Adrenal gland (tissue), 19 donors: ENCODE measurements at places on chromosomes 1 and 21. TPM values are rescaled to one million over a fixed set of nuclear protein-coding genes. Genes with fewer than 3 reads are reported as not detected.

Gene C1orf185
- total RNA-seq = not detected

Gene FUCA1
- 74.7 TPM for total RNA-seq

Gene S100A14
- total RNA-seq = not detected

Gene PPIAL4G
- total RNA-seq = not detected

Gene SPRR2F
- not detected for total RNA-seq

Gene HSD3B2
- 2,300 TPM for total RNA-seq

Gene NRIP1
- 66.3 TPM for total RNA-seq

GRCh38 chr1:19067912-19068638, 111.6 kb upstream of the IFFO2 start:
- DNase-seq = no peak

- DNase-seq = no peak
Measured at GRCh38 chr1:117598489-117598888, 7.4 kb upstream of the TENT5C start.

GRCh38 chr1:205171369-205171768, 40.1 kb downstream of the DSTYK start:
- no peak for DNase-seq

DNA sequence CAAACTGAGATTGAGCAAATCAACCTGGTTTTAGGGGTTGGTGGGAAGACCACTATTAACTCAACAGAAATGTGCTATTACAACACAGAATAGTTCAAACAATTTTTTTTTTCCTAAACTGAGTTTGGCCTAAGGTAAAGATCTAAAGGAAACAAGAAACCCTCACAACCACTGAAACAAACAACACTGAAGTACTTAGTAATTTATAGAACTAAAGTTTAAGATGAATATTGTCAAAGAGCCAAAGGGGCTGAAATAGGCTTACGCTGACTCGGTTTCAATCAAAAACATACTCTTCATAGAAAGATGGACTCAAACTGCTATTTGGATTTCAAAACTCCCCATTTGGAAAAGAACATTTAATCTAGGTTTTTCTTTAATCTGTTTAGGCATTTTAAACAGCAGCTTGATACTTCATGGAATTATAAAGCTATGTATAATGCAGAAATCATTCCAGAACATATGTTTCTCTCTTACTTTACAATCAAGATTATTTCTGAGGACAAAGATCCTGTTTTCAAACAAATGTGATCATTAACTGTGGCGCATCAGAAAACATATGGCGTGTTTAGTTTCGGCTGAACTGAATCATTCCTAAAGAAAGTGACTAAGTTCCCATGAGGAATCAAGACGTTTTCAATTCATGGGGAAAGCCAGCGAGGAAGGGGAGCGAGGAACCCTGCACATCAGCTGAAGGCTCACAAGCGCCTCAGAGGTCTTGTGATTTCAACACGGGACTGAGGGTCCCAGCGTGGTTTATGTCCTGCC, 62.7 kb downstream of the SYT6 start:
- DNase-seq = no peak

GRCh38 chr1:29197590-29197924, 15.9 kb upstream of the SRSF4 start:
- no peak for DNase-seq

DNA sequence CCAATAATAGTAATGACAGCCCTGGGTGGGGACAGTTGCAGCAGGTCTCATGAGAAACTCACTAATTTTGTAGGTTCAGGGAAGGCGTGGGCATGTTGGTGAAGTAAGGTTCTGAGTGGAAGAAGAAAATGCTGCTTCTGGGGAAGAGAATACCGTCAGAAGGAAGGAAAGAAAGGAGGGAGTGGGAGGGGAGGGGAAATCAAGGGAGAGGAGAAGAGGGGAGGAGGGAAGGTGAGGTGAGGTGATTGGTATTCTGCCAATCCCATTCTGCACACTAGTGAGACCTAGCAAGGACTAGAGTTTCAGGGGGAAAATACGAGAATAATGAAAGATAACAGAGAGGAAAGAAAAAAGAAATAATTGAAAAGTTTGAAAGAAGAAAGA, 32.4 kb upstream of the MGST3 start:
- DNase-seq = no peak

GRCh38 chr1:217553949-217554509, 76.9 kb downstream of the GPATCH2 start:
- no peak for DNase-seq

GRCh38 chr1:66286307-66286706, 247.6 kb upstream of the SGIP1 start:
- no peak for DNase-seq

- no peak for DNase-seq
Measured at GRCh38 chr1:214717351-214717750, 114.4 kb downstream of the CENPF start.

GRCh38 chr1:6097117-6097595, 51.5 kb downstream of the KCNAB2 start:
- DNase-seq = no peak

DNA sequence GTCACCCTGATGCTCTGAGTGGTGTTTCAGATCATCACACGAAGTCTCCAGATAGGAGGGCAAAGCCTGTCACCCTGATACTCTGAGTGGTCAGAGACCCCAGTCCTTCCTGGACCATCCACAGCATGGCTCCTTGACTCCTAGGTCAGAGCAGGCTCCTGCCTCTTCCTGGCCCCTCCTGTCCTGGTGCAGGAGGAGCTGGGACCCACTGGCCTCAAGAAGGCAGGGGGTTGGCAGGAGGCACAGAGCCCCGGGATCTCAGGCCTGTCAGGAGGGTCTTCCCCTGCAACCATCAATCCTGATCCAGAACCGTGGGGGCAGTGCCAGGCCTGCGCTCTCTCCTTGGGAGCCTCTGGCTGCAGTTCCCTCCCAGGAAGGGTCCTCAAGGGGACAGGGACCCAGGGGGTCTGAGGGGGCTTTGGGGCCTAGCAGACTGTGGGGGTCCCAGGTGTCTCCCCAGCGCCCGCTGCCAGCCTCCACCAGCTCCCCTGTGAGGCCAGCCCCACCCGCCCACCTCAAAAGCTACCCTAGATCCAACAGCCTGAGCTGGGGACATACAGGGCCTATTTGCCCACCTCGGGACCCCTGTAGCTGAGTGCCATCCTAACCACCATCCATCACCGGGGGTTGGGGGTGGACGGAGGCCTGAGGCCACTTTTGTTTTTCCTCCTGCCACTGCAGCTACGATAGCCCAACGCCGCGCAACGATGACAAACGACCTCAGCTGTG, 27.5 kb downstream of the COL6A1 start:
- no peak for DNase-seq

DNA sequence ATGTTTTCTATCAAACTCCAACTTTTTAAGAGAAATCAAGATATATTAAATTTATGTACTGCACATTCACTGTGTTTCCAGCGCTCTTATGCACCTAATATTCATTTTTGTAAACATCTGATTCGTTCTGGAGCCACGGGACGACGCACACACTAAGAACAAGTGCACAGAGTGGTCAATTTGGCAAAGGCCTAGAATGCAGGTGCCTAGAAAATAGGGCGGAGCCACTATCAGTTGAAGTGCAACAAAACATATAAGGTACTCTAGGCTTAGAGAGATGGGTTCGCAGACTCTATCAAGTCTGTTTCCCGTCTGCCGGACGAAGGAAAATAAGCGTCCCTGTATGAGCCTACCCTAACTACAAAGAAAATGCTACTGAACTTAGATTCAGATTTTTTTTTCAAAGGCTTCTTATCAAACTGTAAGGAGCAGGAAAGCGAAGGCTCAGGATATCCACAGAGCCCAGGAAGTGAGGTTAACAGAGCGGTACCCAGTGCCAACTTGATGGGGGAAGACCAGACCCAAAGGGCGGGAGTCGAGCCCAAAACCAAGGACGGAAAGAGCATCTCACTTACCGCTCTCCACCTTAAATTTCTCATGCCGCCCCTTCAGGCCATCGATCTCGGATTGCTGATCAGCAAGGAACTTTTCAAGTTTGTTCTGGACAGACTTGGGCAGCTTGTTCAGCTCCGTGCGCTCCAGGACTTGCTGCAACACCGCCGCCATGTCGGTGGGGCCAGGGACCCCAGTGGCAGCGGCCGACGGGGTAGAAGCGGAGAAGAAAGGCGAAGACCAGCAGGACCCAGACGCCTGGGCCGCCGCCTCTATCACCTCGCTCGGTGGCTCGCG, 526 bp downstream of the TPR start:
- DNase-seq = peak; percentile 15

GRCh38 chr1:18921516-18922251, 19.3 kb upstream of the ALDH4A1 start:
- no peak for DNase-seq

DNA sequence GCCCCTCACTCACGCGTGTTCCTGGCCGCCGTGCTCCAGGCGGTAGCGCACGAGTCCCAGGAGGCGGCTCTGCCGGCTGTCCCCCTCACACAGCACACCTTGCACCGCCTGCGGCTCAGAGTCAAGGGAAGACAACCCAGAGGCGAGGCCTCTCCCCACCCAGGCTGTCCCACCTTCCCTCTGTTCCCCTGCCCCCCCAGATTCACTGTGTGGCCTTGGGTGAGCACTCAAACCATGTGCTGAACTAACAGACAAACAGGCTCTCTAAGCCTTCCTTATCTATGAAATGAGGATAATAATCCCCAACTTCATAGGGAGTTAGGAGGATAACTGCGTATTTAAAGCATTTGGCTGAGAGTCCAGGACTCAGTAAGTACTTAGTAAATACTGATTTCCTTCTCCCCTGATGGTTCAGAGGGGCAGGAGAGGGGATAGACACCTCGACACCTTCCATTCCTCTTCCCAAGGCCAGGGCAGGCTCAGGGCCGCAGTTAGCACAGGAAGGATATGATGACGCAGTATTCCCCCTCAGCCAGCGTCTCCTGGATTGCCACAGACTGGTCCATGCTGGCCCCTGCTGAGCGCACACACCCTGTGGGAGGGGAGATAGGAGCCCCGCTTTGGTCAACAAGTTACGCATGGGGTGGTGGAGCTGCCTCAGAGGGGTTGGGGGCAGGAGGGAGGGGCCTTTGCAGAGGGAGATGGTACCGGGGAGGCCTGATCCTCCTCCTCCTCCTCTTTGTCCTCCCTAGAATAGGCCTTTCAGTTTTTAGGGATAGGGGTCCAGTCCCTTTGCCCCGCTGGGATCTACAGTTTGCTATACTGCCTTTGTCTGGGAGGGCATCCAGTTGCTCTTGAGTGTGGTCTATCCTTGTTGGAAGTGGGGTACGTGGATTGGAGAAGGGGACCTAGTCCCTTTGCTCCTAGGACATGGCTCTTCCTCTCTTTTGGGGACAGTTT, 830 bp downstream of the INPP5B start:
- peak; percentile 85 for DNase-seq

DNA sequence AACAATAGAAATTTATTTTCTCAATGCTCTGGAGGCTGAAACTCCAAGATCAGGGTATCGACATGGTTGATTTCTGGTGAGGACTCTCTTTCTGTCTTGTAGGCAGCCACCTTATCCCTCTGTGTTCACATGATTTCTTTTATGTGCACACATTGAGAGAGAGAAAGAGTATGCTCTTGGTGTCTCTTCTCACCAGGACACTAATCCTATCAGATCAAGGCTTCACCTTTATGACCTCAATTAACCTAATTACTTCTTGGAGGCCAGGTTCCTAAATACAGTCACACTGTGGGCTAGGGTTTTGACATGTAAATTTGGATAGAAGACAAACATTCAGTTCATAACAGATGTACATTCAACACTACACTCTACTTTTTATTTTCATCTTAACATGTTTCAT, 1094.2 kb upstream of the ADGRL2 start:
- DNase-seq = no peak

- no peak for DNase-seq
Measured at GRCh38 chr1:199574950-199575349, 452.6 kb upstream of the NR5A2 start.

- DNase-seq = no peak
Measured at GRCh38 chr1:228295201-228295600, 87.4 kb downstream of the OBSCN start.

DNA sequence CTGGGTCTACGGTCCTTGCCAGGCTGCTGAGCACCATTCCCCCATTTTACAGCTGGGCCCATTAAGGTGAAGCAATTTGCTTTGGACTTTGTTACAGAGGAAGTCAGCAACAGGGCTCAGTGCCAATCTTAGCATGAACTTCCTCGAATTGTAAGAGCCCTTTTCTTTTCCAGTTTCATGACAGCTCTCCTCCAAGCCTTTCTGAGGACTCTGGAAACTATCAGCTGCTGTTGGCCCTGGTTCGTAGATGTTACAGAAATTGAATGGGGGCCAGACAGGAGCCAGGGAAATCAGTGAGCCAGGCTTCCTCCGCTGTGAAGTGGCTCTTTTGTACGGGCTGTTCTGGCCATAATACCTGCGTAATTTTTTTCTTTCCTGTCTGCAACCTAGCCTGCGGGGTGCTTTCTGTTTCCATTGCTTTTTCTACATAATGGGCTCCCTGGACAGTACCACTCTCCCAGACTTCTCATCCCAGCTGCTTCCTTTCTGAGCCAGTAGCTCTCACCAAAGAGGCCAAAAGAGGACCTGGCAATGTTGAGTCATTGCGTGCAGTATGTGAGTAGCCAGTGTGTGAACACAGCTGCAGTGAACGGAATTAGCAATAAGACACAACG, 386.3 kb downstream of the DISC1 start:
- peak; percentile 75 for DNase-seq
